Progenitor cell of endocrine pancreas (in vitro differentiated cells): ENCODE measurements at places on chromosomes 6 and 20.

GRCh38 chr6:118252474-118252873 is 295.6 kb upstream of the PLN start:
- DNase-seq: no peak

DNA sequence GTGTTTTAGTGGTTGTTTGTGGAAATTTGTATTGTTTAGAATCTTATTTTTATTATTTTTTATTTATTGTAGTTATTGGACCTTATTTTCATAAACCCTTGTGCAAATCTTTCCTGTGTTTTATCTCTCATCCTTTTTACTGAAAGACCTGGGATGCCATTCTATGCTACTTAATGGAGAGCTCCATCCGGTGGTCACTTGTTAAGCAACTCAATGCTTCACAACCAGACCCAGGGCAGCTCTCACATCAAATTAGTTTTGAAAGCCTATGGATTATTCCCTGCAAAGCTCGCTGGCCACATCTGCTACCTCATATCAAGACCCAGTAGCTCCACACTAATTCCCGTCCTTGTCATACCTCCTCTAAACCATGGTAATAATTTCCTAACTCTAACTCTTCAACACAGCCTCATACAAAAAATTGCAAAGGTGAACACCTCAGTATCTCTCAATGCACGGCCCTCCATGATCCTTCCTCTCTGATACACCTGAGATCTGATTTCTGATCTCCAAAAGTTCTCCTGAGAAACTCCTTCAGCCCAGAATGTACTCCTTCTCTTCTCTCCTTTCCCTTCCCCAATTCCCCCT is 296.6 kb upstream of the MANEA start:
- no peak for DNase-seq

DNA sequence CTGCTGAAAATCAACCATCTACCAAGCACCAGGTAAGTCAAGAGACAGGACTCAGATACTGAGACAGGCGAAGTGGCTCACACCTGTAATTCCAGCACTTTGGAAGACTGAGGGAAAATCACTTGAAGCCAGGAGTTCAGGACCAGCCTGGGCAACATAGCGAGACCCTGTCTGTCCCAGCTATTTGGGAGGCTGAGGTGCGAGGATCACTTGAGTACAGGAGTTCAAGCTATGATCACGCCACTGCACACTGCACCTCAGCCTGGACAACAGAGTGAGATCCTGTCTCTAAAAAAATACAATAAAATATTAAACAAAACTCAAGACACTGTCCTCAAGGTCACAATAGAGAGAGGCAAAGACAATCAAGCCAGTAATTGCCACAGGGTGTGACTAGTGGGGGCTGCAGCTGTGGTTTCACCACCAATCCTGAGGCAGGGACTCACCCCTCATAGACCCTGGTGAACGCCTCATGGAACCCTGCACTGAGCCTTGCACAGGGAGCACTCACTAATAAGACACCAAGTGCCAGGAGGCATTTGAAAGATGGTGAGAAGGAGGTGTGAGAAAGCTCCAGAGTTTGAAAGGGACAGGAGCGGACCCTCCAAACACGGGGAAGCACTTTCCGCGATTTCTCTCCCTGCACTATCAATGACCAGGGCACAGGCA is 1.7 kb downstream of the SNHG17 start:
- DNase-seq: no peak

- no peak for DNase-seq
Observed at GRCh38 chr6:44132476-44132875, 5.1 kb downstream of the TMEM63B start.
